ENCODE measurements at places on chromosomes 13 and 19. TPM values are rescaled to one million over a fixed set of nuclear protein-coding genes. Genes with fewer than 3 reads are reported as not detected.

- peak; percentile 77 for DNase-seq
- peak within 1 kb of the TSS; percentile 92 for H3K27ac ChIP-seq
- H3K4me3 ChIP-seq = peak within 1 kb of the TSS; percentile 88
- H3K4me1 ChIP-seq = peaks cover 20% of the 10 kb centered on the region
- H3K27me3 ChIP-seq = no peaks in the 10 kb centered on the region
- H3K36me3 ChIP-seq = peaks cover 12% of the 10 kb centered on the region
Measured at GRCh38 chr19:4831304-4831978, at the start of gene TICAM1. TSS of gene TICAM1 (minus strand) at chr19:4831712. CDS start at chr19:4818377, 13,335 bp downstream.

- DNase-seq = no peak
- H3K27ac ChIP-seq = no peak overlapping the region
- H3K4me1 ChIP-seq = no peaks in the 10 kb centered on the region
- H3K36me3 ChIP-seq = no peaks in the 10 kb centered on the region
- H3K4me3 ChIP-seq = no peak overlapping the region
Measured at GRCh38 chr13:101455863-101456262, 3.4 kb downstream of the ITGBL1 start.

DNA sequence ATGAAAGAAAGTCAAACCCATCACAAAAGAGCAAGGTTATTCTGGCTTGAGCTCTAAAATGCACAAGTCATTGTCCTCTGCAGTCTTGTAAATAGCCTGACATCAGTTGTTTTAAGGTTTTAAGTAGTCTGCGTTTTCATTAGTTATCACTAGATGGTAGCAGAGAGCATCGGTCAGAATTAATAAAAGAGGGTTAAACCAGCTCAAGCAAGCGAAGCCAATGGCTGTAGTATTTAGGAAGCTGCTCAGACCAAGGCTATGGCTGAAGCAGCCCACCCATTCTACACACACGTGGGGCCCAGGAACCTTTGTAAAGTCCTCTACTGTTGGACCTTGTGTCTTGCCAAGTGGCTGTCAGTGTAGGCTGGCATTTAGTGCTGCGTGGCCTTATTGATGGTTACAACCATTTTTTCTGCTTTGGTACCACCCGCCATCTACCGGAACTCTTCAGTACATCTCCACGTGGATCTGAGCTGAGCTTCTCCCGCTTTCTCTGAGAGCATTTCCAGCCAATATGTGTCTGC, 13.3 kb upstream of the ZNF57 start:
- peaks cover 11% of the 10 kb centered on the region for H3K4me1 ChIP-seq
- H3K4me3 ChIP-seq = no peak overlapping the region
- H3K36me3 ChIP-seq = no peaks in the 10 kb centered on the region
- H3K27ac ChIP-seq = no peak overlapping the region
- no peak for DNase-seq

DNA sequence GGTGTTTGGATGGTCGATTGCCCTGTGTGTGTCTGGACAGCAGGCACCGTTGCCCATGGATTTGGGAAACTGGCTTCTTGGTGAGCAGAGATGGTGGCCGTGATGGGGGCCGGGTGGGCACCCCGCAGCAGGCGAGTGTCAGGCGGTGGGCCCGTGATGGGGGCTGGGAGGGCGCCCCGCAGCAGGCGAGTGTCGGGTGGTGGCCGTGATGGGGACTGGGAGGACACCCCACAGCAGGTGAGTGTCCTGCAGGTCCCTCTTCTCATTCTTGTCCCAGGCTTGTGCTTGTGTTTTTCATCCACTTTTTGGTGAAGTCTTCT, 86.5 kb downstream of the KDM4B start:
- no peak overlapping the region for H3K27ac ChIP-seq
- no peak for DNase-seq
- H3K36me3 ChIP-seq = peaks cover 10% of the 10 kb centered on the region
- no peak overlapping the region for H3K4me3 ChIP-seq

- H3K4me1 ChIP-seq = peaks cover 53% of the 10 kb centered on the region
- no peaks in the 10 kb centered on the region for H3K27me3 ChIP-seq
- H3K4me3 ChIP-seq = no peak overlapping the region
- H3K27ac ChIP-seq = peak overlapping the region; percentile 53
Measured at GRCh38 chr13:114057166-114058050, 75.0 kb downstream of the RASA3 start.

DNA sequence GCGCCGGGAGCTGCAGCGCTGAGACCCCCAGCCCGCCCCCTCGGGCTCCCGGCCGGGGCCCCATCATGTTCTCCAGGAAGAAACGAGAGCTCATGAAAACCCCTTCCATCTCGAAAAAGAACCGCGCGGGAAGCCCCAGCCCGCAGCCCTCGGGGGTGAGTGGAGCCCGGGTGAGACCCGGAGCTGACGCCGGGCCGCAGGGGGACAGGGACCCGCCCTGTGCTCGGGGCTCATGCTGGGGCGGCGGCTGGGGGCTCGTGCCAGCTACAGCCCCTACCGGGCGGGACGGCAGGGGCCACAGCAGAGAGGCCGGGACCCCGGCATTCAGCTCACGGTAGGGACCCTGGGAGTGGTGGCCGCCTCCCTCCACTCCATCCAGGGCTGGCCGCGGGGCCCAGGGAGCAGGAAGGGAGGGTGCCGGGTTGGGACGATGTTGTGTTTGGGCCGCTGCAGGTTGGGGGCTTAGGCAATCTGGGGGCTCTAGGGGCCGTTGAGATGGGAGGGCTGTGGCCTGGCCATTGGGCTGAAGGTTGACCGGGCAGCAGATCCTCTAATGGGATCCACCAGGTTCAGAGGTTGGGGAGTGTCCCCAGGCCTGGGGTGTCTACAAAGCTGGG, 482 bp downstream of the ARHGAP45 start:
- peaks cover 32% of the 10 kb centered on the region for H3K36me3 ChIP-seq
- peak overlapping the region; percentile 87 for H3K27ac ChIP-seq
- H3K4me1 ChIP-seq = peaks cover 42% of the 10 kb centered on the region
- DNase-seq = peak; percentile 82

GRCh38 chr19:33310606-33311325, 8.4 kb upstream of the CEBPA start:
- no peak overlapping the region for H3K27ac ChIP-seq
- no peak overlapping the region for H3K4me3 ChIP-seq
- H3K36me3 ChIP-seq = no peaks in the 10 kb centered on the region
- no peaks in the 10 kb centered on the region for H3K4me1 ChIP-seq
- H3K27me3 ChIP-seq = peaks cover 22% of the 10 kb centered on the region
- no peak for DNase-seq

GRCh38 chr19:3057275-3057714, 5.0 kb downstream of the TLE5 start:
- peaks cover 50% of the 10 kb centered on the region for H3K4me1 ChIP-seq
- H3K27ac ChIP-seq = no peak overlapping the region
- no peak overlapping the region for H3K4me3 ChIP-seq
- H3K27me3 ChIP-seq = no peaks in the 10 kb centered on the region

DNA sequence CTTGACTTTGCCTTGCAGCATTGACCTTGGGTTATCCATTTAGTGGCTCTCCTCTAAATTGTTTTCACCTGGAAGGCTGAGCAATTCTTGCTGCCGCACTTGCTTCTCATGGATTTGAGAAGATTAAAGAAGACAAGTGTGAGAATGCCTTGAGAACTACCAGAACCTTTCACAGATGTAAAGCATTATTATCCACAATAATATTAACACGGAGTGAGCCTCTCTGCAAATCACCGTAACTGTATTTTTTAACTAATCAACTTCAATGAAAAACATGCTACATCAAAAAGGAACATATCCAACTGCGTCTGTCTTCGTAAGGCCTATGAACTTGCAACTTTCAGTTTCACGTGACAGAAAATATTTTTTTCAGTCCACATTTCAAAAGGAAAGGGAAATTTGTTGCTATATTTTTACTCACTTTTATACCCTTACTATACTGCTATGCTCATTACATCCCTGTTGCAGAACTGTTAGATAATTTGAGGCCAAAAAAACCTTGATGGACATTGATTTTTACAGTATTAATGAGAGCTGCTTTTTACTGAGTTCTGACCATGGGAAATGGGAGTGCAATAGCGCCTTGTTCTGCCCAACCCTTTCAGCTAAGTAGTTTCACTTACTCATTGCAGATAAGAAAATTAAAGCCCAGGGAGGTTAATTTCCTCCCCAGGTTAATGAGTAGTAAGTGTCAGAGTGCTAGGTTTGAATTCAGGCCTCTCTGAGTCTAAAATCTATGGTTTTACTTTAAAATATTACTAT, 93.8 kb upstream of the RAP2A start:
- no peaks in the 10 kb centered on the region for H3K36me3 ChIP-seq
- no peak overlapping the region for H3K4me3 ChIP-seq
- no peak overlapping the region for H3K27ac ChIP-seq

DNA sequence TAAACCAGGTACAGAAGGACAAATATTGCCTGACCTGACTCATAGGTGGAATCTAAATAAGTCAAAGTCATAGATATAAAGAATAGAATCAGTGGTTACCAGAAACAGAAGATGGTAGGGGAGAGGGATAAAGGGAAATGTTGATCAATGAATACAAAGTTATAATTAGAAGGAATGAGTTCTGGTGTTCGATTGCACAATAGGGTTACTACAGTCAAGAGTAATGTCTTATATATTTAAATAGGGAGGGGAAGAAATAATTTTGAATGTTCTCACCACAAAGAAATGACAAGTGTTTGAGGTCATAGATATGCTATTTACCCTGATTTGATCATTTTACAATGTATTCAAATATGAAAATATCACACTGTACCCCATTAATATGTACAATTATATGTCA, 1541.2 kb downstream of the SLITRK1 start:
- H3K27ac ChIP-seq = no peak overlapping the region
- H3K36me3 ChIP-seq = no peaks in the 10 kb centered on the region
- no peak for DNase-seq
- H3K4me1 ChIP-seq = no peaks in the 10 kb centered on the region

- H3K27me3 ChIP-seq = no peaks in the 10 kb centered on the region
- H3K4me3 ChIP-seq = no peak overlapping the region
- H3K27ac ChIP-seq = no peak overlapping the region
- H3K36me3 ChIP-seq = no peaks in the 10 kb centered on the region
- DNase-seq = no peak
Measured at GRCh38 chr13:90362707-90363106, 984.8 kb upstream of the MIR17HG start.

FGF22 gene
- not detected for total RNA-seq
